Activated T-cell treated with anti-CD3 and anti-CD28 coated beads, Interleukin-2, amount 50 U/mL, for 72 hours (primary cell): ENCODE measurements at places on chromosomes 3 and 15. TPM values are rescaled to one million over a fixed set of nuclear protein-coding genes. Genes with fewer than 3 reads are reported as not detected.
A peak's percentile ranks its signal among the peaks of the same experiment; 100 is the strongest.

GPR171 gene
- total RNA-seq = 83.7 TPM

RARB gene
- total RNA-seq = not detected

DNA sequence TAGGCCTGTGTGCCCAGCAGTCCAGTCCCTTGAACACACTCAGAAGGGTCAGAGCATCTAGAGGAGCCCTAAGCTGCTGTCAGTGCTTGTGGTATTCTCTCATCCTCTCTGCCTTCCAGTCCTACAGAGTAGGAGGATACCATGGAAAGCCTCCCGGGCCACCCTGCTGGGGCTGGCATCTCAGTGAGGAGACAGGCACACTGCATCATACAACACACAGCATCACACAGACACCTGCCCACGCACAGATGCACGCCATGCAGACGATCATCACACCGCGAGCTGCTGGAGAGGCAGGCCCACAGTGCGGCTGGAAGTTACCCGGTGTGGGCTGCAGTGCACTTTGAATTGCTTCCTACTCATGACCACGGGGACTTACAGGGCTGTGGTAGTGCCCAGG lies 15.2 kb downstream of the GABRA5 start:
- DNase-seq = no peak
- no peaks in the 10 kb centered on the region for H3K36me3 ChIP-seq
- no peak overlapping the region for H3K4me3 ChIP-seq
- H3K4me1 ChIP-seq = no peaks in the 10 kb centered on the region
- H3K27ac ChIP-seq = no peak overlapping the region

GOLGA8N gene
- total RNA-seq = 6.5 TPM

DNA sequence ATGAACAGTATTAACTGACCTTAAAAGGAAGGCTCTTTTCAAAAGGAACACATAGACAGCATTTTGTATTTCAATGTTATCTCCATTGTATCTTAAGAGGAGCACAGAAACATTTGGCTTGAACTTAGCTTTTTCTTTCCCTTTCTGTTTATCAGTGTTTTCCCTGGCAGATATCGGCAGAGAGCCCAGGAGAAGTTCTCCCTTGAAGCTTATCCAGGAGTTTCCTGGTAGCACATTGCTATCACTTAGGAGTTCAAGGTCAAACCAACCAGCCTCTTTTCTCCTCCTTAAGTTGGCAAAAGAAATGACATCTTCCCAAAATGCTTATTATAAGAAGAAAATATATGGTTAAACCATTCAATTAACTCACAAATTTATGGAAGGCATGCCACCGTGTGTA lies 344.6 kb upstream of the UBE2E2 start:
- no peak for DNase-seq
- no peak overlapping the region for H3K4me3 ChIP-seq
- H3K27me3 ChIP-seq = no peaks in the 10 kb centered on the region

GRCh38 chr3:169541528-169541927 lies 122.0 kb downstream of the MECOM start:
- no peaks in the 10 kb centered on the region for H3K36me3 ChIP-seq
- H3K27me3 ChIP-seq = no peaks in the 10 kb centered on the region
- no peaks in the 10 kb centered on the region for H3K4me1 ChIP-seq
- no peak for DNase-seq
- H3K27ac ChIP-seq = no peak overlapping the region
- no peak overlapping the region for H3K4me3 ChIP-seq

DAZL gene
- total RNA-seq = not detected

CELSR3 gene
- 17.4 TPM for total RNA-seq

DNA sequence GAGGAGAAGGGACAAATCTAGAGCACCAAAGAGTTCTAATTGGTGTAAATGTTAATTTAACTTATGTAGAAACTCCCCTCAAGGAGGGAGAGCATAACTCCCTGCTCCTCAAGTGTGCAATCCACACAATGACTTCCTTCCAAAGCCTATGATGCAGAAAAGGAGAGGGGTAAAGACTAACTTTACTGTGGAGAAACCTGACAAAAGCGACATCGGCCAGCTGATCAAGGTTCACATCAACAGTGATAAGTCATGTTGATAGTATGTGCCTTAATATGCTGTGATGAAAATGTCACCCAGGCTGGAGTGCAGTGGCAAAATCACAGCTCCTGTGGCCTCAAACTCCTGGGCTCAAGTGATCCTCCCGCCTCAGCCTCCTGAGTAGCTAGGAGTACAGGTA lies 76.5 kb downstream of the TFDP2 start:
- no peaks in the 10 kb centered on the region for H3K27me3 ChIP-seq
- H3K27ac ChIP-seq = no peak overlapping the region
- H3K4me1 ChIP-seq = no peaks in the 10 kb centered on the region
- H3K4me3 ChIP-seq = no peak overlapping the region

DNA sequence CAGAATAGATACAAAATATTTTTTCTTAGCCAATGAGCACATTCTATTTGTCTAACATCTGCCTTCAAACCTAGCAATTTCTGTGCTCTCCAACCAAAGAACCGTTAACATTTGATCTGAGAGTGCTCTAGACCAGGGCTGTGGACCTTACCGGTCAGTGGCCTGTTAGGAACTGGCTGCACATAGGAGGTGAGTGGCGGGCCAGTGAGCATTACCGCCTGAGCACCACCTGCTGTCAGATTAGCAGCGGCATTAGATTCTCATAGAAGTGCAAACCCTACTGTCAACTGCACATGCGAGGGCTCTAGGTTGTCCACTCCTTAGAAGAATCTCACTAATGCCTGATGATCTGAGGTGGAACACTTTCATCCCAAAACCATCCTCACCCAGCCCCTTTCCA lies 131.7 kb downstream of the CADM2 start:
- no peaks in the 10 kb centered on the region for H3K27me3 ChIP-seq
- no peak overlapping the region for H3K4me3 ChIP-seq

C3orf22 gene
- total RNA-seq = not detected

- H3K27ac ChIP-seq = no peak overlapping the region
- no peaks in the 10 kb centered on the region for H3K36me3 ChIP-seq
- H3K4me3 ChIP-seq = no peak overlapping the region
- H3K4me1 ChIP-seq = peaks cover 5% of the 10 kb centered on the region
These were observed 54.8 kb downstream of the FBN1 start for GRCh38 chr15:48590723-48591122.

DNA sequence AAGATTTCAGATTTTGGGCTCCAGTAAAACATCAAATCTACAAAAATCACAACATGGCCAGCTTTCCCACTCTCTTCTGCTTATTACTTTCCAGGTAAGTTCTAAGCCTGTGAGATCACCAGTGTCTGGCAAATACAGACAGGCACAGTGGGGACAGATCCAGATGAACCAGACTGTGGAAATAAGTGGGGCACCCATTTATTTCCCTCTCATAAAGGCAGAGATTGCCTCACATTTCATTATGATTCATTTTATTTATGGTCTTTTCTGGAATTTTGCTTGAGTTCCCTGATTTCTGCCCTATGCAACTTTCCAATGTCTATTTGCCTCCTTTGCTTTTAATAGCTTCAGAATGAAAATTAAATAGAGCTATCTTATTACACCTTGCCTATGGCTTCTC lies 66.8 kb downstream of the GREM1 start:
- H3K4me3 ChIP-seq = no peak overlapping the region
- no peak for DNase-seq
- peaks cover 4% of the 10 kb centered on the region for H3K27me3 ChIP-seq
- no peaks in the 10 kb centered on the region for H3K4me1 ChIP-seq
- no peak overlapping the region for H3K27ac ChIP-seq

DNA sequence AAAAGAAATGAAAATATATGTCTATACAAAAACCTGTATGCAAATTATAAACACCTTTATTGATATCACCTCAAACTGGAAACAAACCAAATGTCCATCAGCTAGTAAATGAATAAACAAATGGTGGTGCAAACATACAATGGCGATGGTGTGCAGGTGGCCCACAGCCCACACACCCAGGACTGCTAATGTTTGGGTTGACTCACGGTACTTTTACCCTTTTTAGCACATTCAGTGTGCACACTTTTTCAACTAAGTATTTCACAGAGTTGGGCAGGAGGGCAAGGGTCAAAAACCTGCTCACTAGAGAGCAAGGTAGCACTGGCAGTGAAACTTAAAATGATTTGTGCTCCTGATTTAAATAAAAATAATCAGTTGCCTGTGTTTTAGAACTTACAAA lies 123.1 kb upstream of the BHLHE40 start:
- peaks cover 69% of the 10 kb centered on the region for H3K4me1 ChIP-seq
- no peaks in the 10 kb centered on the region for H3K27me3 ChIP-seq
- H3K27ac ChIP-seq = peak overlapping the region; percentile 4
- H3K36me3 ChIP-seq = peaks cover 30% of the 10 kb centered on the region
- no peak for DNase-seq

DNA sequence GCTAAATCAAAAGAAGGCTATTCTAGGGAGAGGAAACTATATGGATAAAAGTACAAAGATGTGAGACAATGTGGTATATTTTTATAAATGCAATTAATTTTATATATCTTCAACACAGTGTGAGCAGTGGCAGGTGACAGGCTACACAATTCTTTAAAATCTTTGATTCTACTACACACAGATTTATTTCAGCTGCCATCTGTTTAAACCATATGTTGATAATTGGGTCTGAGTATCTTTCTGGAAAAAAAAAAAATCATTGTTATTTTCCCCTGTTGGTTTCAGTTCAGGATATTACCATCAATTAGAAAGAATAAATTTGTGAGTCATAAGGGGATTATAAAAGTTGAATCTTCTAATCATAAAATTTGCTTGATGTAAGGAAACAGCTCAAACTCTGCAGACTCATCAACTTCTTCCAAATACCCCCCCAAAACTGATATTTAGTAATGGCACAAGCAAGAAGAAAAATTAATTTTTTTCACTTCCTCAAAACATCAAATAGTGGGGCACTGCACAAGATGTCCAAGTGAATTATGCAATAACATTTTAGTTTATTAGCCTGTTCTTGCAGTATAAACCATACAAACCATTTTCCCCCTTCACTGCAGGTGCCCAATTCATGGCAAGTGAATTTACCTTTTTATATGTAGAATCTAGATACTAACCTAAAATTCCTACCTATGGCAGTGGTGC lies 12.0 kb downstream of the PIERCE2 start:
- H3K27ac ChIP-seq = no peak overlapping the region
- DNase-seq = no peak
- H3K4me3 ChIP-seq = no peak overlapping the region
